ENCODE measurements at places on chromosomes 16 and 17. TPM values are rescaled to one million over a fixed set of nuclear protein-coding genes. Genes with fewer than 3 reads are reported as not detected.

DNA sequence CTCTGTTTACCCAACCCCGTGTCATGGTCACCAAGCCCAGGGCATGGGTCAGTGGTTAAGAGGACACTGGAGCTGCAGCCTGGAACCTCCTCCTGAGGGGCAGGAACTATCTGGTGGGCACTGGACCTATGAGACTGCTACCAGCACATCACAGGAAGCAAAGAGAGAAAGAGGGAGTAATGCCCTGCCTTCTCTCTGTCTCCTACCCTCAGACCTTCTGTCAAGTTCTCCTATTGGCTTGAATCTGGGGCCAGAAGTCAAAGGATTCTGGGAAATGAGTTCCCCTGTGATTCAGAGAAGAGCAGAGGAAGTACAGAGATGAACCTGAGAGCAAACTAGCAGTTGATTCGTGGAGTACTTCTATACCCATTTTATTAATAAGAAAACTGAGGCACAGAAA lies 123.0 kb upstream of the GNAO1 start:
- no peak overlapping the region for H3K27ac ChIP-seq
- no peaks in the 10 kb centered on the region for H3K27me3 ChIP-seq
- H3K4me1 ChIP-seq: no peaks in the 10 kb centered on the region
- no peak for DNase-seq

DNA sequence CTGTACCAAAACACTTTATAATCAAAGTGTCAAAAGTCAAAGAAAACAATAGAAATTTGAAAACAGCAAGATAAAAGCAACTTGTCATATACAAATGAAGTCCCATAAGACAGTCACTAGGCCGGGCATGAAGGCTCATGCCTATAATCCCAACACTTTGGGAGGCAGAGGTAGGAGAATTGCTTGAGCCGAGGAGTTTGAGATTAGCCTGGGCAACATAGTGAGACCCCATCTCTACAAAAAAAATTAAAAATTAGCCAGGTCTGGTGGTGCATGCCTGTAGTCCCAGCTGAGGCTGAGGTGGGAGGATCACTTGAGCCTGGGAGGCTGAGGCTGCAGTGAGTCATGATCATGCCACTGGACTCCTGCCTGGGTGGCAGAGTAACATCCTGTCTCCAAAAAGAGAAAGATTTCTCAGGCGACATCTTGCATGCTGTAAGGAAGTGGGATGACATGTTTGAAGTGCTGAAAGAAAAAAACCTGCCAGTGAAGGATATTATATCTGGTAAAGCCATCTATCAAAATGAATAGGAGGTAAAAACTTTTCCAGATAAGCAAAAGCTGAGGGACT lies 98.7 kb upstream of the NACA2 start:
- peaks cover 5% of the 10 kb centered on the region for H3K36me3 ChIP-seq
- no peak overlapping the region for H3K4me3 ChIP-seq
- H3K27me3 ChIP-seq: no peaks in the 10 kb centered on the region
- no peaks in the 10 kb centered on the region for H3K4me1 ChIP-seq

DNA sequence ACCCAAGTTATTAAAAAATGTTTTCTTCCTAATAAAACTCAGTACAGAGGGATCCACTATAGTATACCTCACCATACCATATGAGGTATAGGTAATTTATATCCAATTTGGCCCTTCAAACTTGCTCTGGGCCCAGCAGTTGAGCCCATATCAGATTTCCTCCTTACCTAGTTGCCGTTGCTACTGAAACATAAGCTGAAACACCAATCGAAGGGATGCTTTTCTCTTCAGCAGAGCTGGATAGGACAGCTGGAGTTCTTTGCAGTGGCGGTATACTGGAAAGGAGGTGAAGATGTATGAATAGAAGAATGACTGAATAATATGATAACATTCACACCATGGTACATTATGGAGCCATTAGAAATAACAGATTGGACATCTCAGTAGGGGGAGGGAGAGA lies 42.7 kb downstream of the TNRC6C start:
- no peaks in the 10 kb centered on the region for H3K27me3 ChIP-seq
- H3K36me3 ChIP-seq: no peaks in the 10 kb centered on the region
- H3K4me1 ChIP-seq: no peaks in the 10 kb centered on the region

DNA sequence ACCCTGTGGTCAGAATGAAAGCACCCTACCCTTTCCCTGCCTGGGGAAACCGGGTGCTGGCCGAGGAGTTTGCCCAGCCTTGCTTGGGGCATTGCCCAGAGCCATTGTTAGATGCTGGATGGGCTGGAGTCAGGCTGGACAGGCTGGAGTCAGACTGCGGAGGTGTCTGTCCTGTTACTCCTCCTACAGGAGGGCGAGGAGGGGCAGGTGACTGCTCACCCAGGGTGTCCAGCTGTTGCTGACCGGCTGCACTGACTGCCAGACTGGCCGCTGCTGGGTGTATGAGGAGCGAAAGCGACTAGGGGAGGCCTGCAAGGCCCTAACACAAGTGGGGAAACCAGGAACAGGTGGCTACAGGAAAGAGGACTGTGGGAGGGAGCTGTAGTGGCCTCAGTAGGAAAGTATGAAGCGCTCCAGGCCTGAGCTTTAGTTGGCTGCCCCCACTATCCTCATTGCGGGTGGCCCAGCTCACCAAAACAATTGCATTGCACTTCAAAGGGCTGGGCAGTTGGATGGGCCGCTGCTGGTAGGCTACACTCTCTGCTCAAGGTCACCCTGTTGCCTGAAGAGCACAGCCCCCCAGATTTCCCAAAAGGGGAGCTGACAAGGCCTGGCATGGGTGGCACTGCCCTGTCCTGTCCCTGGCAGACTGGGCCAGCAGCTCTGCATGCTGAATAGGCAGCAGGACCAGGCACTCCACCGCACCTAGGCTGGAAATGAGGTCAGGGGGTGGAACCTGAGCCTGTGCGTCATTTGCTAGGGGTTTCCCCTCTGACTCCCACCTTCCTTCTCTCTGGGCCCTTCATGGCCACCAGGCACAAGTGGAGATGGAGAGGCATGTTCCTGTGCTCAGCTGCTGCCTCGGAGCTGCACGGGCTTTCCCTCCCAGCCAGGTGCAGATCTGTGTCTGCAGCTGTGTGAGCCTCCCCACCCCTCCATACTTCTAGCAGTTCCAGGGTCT lies 18.4 kb downstream of the LDHD start:
- DNase-seq: no peak
- no peak overlapping the region for H3K27ac ChIP-seq
- H3K27me3 ChIP-seq: no peaks in the 10 kb centered on the region
- H3K4me1 ChIP-seq: peaks cover 8% of the 10 kb centered on the region

DNA sequence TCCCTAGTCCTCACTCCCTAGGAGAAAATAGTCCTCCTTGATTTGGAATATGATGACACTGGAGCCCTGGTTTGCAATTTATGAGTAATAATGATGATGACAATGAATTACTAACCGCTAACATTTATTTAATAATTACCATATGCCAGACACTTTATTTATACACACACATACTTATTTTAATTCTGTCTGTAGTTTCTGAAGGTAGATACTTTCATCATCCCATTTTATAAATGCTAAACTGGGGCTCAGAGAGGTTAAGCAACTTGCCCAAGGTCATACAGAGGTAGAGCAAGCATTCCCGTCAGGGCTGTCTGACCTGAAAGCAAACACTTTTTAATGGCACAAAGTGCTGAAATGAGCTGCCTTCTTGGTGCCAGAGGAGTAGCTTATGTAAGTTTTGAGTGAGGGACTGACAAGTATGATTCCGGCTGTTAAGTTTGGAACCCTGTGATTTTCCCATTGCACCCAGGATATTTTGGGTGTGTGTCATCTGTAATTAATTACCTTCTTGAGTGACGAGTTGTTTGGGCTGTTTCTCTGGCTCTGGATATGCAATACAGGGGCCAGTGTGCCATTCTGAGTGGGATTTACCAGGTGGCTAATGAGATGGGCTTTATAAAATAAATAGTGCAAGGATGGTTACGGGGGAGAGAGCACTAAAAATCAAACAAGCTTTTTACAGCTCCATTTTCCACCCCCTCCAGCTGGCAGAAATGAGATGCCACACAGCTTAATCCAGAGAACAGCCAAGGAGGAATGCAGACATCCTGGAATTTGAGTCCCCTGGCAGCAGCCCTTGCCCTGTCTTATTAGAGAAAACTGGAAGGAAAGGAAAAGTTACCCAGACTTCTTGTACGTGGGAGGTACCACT lies 211.8 kb downstream of the SNX29 start:
- no peaks in the 10 kb centered on the region for H3K27me3 ChIP-seq
- H3K4me1 ChIP-seq: no peaks in the 10 kb centered on the region
- peak overlapping the region; percentile 12 for H3K27ac ChIP-seq
- DNase-seq: no peak

The PPL gene
- polyA plus RNA-seq: 13.6 TPM

Measured in small intestine (tissue), 16 donors.